ENCODE measurements at places on chromosomes 13 and 19.

DNA sequence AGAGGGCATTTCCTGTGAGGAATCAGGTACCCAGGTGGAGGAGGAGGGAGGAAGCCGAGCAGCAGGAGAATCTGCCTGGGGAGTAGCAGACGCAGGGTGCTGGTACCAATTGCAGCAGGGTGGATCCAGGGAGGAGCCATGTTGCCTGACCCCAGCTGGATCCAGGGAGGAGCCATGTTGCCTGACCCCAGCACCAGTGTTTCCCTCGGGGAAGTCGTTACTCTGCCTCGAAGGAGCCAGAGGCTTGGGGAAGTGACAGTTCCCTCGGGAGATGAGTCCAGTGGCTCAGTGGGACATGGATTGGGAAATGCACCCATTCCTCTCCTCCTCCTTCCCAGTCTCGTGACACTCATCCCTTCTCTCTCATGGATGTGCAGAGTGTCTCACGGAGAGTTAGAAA, 31.5 kb downstream of the LAIR2 start:
- DNase-seq: no peak

- DNase-seq: peak; percentile 80
These were observed 359.3 kb downstream of the EFNB2 start for GRCh38 chr13:106176117-106176516.

- DNase-seq: peak; percentile 77
These were observed 31.5 kb upstream of the HIF3A start for GRCh38 chr19:46265217-46265828.

DNA sequence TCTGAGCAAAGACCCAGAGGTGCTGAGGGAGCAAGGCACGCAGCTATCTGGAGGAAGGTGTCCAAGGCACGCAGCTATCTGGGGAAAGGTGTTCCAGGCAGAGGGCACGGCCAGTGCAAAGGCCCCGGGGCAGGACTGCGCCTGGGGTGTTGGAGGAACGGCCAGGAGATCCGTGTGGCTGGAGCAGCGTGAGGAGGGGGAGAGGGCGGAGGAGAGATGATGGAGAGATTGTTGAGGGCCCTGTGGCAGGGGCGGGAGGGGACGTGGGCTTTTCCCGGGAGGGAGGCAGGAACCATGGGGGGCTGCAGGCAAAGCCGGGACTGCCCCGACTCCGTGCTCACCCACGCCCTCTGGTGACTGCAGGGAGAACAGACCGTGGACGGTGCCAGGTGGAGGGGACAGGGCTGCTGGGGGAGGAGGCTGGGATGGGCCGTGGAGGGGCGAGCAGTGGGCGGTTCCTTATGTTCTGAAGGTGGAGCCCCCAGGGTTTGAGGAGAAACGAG, 13.3 kb upstream of the MISP start:
- peak; percentile 30 for DNase-seq

Data from fibroblast of skin of back (primary cell).